ENCODE measurements at places on chromosomes 2 and 18.

DNA sequence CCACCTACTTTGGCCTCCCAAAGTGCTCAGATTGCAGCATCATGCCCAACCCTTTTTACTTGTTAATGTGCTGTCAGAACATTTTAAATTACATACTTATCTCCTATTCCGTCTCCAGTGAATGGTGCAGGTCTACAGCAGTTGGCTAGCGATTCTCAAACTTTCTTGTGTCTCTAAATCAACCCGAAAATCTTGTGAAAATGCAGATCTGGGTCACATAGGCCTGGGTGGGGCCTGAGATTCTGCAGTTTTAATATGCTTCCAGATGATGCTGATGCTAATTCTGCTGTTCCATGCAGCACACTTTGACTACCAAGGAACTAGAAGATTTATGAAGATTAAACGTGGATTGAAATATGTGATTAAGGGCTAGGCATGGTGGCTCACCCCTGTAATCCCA, 14.8 kb upstream of the ACSL3 start:
- DNase-seq, result no peak

DNA sequence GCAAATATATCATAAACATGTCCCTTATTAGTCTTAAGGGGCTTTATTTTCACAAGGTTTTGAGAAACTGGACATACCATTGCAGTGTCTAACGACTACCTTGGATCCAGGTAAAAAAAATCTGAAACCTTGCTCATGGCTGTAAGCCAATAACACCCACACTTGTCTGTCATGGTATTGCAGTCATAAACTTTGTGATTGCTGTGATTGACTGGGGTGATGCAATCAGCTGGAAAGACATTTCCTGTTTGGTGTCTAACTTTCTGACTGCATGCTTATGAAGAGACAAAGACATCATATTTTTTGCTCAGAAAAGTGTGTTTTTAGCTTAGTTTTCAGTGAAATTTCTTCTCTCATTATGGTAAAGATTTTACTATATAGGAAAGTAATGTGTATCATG, 635.0 kb downstream of the TSN start:
- DNase-seq, result no peak

- DNase-seq, result no peak
These were observed at the start of gene CYP26B1 for GRCh38 chr2:72147303-72147971. Gene CYP26B1 (minus strand): TSS chr2:72147862. CDS start chr2:72147834, 28 bp downstream.

DNA sequence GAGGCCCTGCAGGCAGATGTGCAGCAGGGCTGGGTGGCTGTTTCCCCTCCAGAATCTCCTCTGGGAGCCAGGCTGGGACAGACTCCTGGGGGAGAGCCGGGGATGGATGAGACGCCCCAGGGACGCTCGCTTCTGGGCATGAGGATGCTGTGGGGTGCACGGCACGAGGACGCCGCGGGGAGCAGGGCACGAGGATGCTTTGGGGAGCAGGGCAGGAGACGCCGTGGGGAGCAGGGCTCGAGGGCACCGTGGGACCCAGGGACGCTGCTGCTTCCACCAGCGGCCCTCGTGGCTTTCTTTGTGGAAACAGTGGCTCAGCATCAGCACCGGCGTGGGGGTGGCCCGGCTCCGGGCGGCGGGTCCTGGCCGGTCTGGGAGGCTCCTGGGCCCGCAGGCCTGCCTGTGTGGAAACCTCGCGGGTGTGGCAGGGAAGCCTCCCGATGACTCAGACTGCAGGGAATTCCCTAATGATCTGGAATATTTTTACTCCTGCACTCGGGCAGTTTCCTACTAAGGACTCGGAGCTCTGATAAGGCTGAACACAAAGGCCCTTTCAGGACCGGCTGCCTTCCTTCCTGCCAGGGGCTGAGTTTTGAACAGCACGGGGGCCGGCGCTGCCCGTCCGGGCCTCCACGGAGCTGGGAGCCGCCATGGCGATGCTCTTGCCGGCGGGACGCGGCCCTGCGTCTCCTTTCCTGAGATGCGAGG, 62.6 kb downstream of the NFATC1 start:
- no peak for DNase-seq

- no peak for DNase-seq
These were observed 4.1 kb downstream of the KLHL30 start for GRCh38 chr2:238142382-238143205.

DNA sequence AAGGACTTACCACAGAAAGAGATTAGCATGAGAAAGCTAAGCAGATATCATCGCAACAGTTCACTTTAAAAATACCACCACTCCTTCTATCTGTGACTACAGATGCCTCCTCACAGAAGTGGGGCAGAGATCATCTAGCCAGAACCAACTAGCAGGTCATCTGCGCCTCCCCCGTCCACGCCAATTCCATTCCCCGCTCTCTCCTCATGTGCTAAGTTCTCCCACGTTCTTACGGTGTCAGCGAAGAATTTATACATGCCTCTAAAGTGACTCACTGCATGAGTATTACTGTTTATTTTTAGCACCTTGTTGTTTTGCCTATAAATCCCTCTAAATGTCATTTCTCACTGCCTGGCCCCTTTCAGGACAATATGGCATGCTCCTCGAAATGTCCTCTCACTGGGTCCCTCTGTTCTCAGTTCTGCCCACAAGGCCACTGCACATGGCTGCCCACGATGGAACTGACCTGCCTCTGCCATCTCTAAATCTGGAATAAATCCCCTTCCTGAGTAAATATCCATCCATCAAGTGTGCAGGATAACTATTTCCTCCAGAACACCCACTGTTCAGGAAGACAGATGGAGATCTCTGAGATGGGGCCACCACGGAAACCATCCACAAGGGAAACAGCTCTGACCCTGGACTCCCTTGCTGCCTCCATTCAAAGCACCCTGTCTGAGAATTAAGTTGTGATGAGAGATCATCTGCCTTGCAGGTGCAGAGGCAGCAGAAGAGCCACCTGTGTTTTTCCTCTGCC, 137.7 kb downstream of the IRS1 start:
- DNase-seq, result no peak

DNA sequence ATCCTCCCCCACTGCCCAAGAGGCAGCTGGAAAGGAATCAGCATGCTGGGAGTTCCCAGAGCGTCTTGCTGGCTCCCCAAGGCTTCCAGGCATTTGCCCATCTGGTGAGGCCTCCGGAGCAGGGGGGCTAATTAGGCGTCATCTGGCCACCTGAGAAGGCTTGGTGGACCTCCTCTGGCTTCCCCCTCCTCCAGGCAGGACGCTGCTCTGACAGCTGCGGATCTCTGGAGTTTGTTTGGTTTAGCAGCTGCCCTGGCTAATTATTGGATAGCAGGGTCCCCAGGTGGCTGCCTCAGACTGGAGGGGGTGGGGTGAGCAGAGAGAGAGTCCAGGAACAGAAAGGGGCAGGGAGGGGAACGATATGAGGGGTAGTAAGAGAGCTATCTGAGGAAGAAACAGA, 425.2 kb upstream of the MEX3C start:
- DNase-seq, result no peak

- no peak for DNase-seq
These were observed 9.0 kb upstream of the MBP start for GRCh38 chr18:77141401-77142118.

Measured in MM.1S (cell line).